ENCODE measurements at places on chromosomes 2 and 18.

DNA sequence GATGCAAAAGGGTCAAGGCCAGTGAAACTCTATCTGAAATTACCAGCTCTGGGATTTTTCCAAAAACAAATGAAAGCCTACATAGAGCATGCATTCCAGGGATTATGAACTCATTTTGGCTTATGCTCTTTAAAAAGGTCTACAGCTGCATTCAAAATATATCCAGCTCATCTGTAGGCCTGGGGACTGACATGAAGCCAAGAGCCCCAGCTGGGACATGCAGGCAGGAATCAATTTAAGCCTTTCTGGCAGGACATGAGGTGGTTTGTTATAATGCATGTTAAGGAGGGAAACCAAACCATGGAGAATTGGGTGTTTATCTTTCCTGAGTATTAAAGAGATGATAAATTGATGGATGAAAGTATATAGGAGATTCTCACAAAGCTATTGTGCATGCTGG is 164.5 kb downstream of the RBM43 start:
- no peak for DNase-seq

DNA sequence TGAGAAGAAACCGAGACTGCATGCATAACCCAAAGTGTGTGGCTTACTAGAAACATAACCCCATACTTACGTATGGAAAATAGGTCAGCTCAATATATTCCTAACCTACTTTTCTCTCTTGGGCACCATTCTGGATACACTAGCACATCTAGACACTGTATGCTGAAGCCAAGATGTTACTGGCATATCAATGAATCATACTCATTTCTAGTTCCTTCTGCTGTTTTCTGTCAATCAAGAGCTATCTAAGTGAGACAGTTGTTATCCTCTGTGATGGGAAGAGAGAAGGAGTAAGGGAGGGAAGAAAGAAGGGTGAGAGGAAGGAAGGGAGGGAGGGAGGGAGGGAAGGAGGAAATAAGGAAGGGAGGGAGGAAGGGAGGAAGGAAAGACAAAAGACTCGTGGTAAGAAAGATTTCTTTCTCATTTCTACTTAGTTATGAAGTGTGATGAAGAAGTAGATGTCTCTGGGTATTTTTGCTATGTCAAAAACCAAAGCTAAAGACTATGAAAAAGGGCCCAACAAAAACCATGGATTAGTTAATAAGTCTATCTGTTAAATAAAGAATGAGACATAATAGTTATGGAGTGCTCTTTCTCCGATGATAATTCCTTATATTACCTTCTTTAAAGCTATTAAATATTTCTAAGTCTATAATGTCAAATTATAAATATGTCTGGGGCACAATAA is 248.4 kb downstream of the ZNF521 start:
- no peak for DNase-seq

DNA sequence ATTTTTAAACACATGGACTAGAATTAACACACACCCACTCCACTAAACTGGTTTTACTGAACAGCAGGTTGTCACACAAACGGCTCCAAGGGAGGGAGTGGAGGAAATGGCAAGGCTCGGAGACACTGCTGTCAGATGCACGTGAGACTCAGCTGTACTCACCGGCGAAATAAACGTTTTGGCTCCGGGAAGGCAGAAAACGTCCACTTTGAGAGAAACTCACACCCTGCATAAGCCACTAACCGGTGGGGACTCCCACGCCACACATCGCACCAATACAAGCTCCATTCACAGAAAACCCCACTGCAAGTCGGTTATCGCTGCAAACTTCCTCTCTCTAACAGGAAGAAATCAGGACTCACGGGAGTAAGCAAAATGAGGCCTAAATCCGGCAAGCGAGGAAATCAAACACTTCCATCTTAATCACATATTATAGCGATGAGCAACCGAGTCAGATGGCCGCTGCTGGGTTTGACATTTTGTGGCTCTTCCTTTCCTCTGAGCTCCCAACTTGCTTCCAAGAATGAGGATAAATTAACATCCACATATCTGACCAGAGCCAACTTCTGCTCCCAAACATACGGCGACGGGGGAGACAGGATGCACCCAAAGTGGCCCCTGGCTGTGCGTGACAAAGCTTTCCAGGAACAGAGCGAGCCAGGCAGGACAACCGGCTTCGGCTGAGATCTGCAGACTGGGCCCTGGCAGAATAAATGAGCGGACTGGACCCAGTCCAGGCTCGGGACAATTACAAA is 63.5 kb downstream of the HDAC4 start:
- no peak for DNase-seq

- no peak for DNase-seq
These were observed 90.3 kb downstream of the PTPN4 start for GRCh38 chr2:119849838-119850565.

- DNase-seq, result no peak
These were observed 245.8 kb downstream of the KCNS3 start for GRCh38 chr2:18124116-18124835.

GRCh38 chr2:68098291-68098797 is 35.5 kb upstream of the C1D start:
- DNase-seq, result no peak

- no peak for DNase-seq
These were observed 147.2 kb downstream of the SMAD7 start for GRCh38 chr18:48803518-48803917.

GRCh38 chr18:9861157-9861556 is 24.6 kb upstream of the TXNDC2 start:
- DNase-seq, result no peak

GRCh38 chr2:196335221-196335634 is 163.8 kb upstream of the STK17B start:
- no peak for DNase-seq

DNA sequence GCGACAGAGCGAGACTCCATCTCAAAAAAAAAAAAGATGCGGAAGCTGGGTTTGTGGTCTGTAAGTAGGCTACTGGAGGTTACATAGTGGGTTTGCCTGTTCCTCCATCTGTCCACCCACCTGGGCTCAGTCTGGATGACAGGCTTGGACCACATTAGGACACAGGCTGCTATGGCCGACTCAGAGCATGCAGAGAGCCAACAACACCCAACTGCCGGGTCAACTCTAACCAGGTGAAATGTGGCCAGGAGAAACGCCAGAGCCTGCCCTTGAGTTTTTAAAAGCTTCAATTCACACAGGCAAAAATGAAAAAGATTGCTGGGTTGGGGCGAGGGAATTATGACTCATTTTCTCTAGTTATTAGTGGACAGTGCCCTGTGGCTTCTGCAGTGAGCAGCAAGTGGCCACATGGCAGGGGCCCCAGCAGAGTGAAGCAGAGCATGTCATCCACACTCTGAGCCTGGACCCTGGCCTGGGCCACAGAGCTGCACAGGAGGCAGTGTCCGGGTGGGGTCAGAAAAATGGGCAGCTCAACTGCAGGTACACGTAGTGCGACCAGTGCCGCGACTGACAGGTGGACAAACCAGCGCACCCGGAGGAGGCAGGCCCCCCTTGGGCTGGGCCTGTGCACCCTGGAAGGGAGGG is 67.4 kb downstream of the BIN1 start:
- no peak for DNase-seq

DNA sequence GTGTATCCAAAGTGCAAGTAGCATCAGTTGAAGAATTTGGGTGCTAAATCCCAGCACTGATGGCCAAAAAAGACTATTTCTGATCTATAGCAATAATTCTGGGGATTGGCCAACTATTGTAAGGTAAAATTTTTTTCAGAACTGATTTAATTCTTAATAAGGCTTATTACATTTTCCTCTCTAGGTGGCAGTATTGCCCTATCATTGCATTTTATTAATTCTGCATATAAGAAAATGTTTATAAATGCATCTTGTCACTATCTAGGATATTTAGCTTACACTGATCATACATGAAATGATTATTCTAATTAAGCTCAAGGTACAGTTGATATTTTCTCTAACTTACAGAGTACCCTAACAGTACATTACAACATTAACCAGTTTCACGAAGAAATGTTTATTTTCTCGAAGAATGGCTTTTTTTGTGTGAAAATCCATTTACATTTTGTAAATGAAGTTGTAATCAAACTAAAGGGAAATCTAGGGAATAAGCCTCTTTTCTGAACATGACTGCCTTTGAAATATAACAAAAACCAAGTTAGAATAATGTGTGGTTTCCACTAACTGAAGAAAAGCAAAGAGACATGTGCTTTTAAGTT is 11.0 kb downstream of the TTN start:
- no peak for DNase-seq

- no peak for DNase-seq
These were observed 923.6 kb downstream of the CCDC85A start for GRCh38 chr2:57107353-57107752.

DNA sequence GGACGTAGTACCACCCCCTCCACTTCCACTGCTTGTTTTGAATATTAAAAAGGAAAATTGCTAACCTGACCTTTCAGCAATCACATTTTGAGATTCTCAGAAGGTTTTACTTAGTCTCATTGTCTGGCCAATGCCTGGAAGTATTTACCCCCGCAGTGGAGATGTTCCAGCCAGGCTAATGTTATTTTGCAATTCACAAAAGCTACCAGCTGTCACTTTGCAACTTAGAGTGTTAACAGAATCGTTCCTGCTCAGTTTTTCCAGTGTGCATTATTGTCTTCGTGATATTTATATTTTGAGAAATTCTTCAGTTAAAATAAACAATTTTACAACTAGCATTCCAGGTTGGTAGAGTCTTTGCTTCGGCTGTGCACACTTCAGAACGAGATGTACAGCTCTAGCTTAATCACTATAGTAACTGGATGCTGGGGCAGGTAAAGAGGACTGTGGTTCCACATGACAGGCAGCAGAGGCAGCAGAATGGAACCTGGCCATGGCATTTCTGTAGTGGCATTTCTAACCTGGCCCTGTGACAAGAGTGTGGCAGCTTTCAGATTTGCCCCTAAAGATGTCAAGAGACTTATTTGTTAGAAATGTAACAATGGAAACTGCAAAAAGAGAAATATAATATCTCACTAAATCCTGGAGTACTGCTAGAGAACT is 85.1 kb downstream of the DTNA start:
- DNase-seq, result no peak

- no peak for DNase-seq
These were observed 13.5 kb downstream of the CBLN2 start for GRCh38 chr18:72530622-72531021.

DNA sequence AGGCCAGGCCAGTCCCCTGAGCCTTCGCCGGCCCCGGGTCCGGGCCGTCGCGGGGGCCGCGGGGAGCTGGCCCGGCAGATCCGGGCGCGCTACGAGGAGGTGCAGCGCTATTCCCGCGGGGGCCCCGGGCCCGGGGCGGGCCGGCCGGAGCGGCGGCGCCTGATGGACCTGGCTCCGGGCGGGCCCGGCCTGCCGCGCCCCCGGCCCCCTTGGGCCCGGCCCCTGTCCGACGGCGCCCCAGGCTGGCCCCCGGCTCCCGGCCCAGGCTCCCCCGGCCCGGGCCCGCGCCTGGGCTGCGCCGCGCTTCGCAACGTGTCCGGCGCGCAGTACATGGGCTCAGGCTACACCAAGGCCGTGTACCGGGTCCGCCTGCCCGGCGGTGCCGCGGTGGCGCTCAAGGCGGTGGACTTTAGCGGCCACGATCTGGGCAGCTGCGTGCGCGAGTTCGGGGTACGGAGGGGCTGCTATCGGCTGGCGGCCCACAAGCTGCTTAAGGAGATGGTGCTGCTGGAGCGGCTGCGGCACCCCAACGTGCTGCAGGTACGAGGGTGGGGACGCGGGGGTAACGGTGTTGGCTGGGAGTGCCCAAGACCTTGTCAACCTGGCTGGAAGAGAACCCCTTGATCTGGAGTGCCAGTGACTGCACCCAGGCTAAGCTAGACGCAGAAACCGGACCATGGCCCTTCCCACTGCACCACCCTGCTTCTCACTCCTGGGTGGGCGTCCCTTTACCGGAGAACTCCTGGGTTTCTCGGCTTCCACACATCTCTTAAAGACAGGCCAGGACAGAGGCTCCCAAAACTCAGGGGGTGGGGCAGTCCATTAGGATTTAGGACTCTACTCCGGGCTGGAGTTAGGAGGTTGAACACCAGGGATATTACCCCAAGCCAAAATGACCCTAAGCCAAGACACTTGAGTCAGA is 739 bp downstream of the PKDCC start:
- DNase-seq, result no peak

DNA sequence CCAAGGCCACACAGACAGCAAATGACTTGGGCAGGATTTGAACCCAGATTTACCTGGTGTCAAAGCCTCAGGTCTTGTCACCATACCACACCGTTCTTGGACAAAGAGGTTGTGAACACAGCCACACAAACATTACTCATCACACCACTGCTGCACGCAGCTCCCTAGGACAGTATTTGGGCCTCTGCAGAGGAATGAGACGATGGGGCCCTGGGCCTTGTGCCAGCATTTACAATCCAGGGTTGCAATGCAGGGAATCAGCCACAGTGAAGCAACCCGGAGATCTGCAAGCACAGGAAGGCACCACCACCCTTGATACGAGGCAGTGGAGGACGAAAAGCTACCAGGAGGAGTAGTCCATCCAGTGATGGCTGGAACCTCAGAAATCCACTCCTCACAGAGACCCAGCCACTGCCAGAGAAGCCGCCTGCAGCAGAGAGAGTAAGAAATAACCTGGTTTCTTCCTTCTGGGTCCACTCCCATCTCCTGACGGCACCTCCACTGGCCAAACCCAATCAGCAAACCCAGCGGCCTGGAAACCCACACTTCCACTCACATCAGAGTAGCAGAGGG is 3.7 kb upstream of the MTCL1 start:
- no peak for DNase-seq

GRCh38 chr2:102927854-102928267 is 166.0 kb downstream of the TMEM182 start:
- no peak for DNase-seq

- no peak for DNase-seq
These were observed 6.7 kb upstream of the B3GNT7 start for GRCh38 chr2:231388725-231389346.

- no peak for DNase-seq
These were observed 288.0 kb upstream of the REV1 start for GRCh38 chr2:99777656-99778290.

GRCh38 chr2:43414586-43415135 is 181.2 kb downstream of the THADA start:
- DNase-seq, result no peak

GRCh38 chr2:196289000-196289399 is 117.6 kb upstream of the STK17B start:
- no peak for DNase-seq

DNA sequence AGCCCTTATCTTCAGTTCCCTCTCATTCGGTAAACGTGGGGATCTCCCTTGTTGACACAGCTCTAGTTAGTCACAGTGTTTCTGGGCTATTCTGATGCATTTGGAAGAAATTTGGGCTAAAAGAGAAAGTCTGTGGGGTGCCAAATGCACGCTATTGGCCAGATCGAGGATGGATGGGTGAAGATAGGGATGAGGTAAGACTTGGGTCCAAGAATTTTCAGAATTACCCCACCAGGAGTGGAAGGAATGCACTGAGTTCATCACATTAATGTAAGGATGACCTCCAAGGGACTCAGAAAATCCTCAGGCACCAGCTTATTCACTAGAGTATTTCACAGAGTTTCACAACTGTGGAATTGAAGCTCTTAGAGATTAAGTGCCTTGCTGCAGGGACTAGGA is 49.3 kb downstream of the NRP2 start:
- no peak for DNase-seq

DNA sequence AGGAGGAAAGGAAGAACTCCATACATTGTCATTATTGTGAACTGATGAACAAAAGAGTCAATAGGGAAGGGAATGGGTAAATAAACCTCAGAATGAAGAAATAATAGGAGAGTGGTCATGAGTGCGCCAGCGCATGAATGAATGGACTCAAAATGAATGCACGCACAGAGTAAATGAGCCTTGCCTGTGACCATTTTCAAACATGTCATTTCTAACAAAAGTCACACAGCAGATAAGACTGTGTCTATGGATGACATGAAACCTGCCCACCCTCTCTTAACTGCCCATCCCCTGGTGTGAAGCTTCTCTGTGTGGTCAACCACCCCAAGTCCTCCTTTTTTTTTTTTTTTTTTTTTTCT is 121.1 kb upstream of the TEX51 start:
- no peak for DNase-seq

GRCh38 chr2:153432381-153432780 is 46.2 kb downstream of the RPRM start:
- no peak for DNase-seq

All from stimulated activated CD4-positive, alpha-beta T cell treated with anti-CD3 and anti-CD28 coated beads, Interleukin-4, amount 100 ng/mL, for 24 hours (primary cell).